ENCODE measurements at places on chromosomes 6 and 20.

- DNase-seq: no peak
Measured at GRCh38 chr6:150596439-150596838, 3.2 kb upstream of the PLEKHG1 start.

GRCh38 chr6:25717866-25718740 is 36.4 kb upstream of the SLC17A4 start:
- peak; percentile 39 for DNase-seq

- DNase-seq: no peak
Measured at GRCh38 chr6:17491416-17492142, 98.2 kb downstream of the CAP2 start.

- no peak for DNase-seq
Measured at GRCh38 chr6:153957394-153957793, 81.6 kb upstream of the OPRM1 start.

- DNase-seq: no peak
Measured at GRCh38 chr6:17011985-17012384, 89.9 kb upstream of the STMND1 start.

DNA sequence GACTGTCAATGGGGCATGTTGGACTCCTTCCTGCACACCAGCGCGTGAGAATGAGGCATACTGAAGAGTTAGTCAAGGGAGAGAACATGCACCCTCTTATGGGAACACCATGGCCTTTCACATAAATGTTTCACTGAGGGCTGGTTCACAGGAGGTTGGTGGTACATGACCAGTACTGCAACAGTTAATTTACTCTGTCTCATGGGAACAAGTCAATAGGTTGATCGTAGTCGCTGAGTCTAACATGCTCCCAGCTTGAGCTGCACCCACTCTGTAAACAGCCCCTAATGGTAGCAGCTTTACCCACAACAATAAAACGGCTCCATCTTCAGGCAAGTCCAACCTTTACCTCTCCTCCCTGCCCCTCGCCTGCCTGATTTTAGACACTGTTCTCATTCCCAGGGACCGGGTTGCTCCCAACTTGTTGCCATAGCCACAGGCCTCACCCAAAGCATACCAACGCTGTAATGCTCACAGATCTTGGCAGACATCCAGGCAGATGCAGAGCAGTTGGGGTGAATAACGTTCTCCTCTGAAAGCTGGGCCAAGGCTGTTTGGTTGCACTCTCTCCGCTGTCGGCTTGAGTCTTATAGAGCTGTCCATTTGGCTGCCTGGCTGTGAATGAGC is 111.3 kb downstream of the LY86 start:
- DNase-seq: peak; percentile 91

DNA sequence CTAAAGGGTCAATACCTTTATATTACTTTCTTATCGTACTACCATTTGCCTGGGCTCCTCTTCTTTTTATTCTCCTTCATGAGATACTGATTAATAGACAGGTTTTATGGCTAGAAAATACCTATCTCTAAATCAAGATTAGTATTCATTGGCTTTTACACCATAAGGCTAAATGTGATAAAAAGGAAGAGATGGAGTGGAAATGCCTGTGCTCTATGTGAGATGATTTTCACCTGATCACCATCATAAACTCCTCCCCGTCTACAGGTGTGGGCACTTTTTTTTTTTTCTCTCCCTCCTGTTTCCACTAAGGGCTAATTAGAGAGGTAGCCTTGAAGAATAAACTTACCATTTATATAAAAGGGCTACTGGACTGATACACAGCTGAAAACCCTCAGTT is at the start of gene GLYATL3:
Gene GLYATL3, plus strand, starts transcription at position 301 of the 400 bp plus-strand sequence. CDS start 12,068 bp downstream, outside the sequence.
- DNase-seq: no peak

GRCh38 chr6:136092897-136093296 is 157.2 kb downstream of the MTFR2 start:
- DNase-seq: no peak

Measured in NB4 (cell line).